ENCODE measurements at places on chromosomes 16 and 17.

GRCh38 chr17:54124456-54124855 is 301.7 kb downstream of the KIF2B start:
- no peaks in the 10 kb centered on the region for H3K27me3 ChIP-seq
- H3K4me1 ChIP-seq = no peaks in the 10 kb centered on the region
- no peak overlapping the region for H3K27ac ChIP-seq

DNA sequence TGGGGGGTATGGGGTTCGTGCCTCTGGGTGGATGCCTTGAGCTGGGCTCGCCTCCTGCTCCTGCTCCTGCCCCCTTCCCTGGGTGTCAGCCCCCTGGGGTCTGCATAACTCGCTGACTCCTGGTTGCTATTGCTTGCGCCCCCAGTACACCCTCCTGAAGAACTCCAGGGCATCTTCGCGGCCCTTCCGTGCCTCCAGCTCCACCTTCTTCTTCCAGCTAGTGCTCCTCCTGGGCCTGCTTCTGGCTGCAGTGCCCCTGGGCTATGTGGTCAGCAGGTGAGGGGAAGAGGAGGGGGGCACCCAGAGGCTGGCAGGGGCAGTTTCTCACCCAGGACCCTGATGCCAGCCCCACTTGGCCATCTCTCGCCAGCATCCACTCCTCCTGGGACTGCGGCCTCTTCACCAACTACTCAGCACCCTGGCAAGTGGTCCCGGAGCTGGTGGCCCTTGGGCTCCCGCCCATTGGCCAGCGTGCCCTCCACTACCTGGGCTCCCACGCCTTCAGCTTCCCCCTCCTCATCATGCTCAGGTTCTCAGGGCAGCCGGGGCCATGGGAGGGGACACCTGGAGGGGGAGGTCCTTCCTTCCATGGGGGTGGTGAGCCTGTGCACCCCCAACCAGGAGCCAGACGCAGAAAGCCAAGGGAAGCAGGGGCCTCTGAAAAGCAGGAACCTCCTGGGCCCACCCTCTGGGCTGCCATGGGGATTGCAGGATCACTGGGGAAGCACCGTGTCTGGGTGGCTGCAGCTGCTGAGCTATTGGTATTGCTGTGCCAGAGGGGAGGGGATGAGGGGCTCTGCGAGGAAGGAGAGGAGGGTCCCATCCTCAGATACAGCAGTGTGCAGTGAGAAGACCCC is 7.8 kb upstream of the C17orf99 start:
- peaks cover 47% of the 10 kb centered on the region for H3K36me3 ChIP-seq
- no peak overlapping the region for H3K27ac ChIP-seq
- no peak for DNase-seq
- peaks cover 70% of the 10 kb centered on the region for H3K4me1 ChIP-seq
- no peaks in the 10 kb centered on the region for H3K27me3 ChIP-seq
- no peak overlapping the region for H3K4me3 ChIP-seq

DNA sequence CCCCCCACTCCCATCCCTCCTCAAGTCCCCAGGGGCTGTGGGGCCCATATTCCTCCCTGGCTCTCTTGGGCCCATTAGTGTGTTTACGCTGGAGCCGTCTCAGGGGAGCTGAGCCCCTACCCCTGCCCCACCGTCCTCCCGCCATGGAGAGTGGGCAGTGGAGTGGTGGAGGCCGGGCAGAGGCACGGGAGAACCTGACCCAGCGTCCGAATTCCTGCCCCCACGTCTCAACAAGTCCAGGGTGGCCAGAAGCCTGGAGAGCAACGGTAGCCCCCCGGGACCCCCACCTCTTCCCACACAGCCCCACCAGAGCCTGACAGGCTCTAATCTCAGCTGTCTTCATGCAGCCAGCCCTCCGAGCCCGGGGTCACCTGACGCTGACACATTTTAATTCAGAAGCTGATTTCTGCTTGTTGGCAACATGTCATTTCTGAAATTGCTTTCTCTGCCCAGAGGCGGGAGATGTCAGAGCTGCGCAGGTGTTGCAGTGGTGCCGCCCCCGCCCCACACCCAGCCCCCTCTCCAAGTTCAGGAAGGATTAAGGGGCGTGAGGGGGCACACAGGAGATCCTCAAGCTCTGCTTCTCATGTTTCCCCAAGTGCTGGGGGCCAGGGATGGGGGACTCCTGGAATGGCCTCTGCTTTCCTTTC is 32.6 kb downstream of the WNT9B start:
- no peaks in the 10 kb centered on the region for H3K4me1 ChIP-seq
- H3K27me3 ChIP-seq = peaks cover 2% of the 10 kb centered on the region
- H3K4me3 ChIP-seq = no peak overlapping the region
- no peaks in the 10 kb centered on the region for H3K36me3 ChIP-seq

- no peaks in the 10 kb centered on the region for H3K36me3 ChIP-seq
- peaks cover 32% of the 10 kb centered on the region for H3K27me3 ChIP-seq
- H3K27ac ChIP-seq = no peak overlapping the region
- peaks cover 28% of the 10 kb centered on the region for H3K4me1 ChIP-seq
Observed at GRCh38 chr16:57807968-57808528, 5.8 kb upstream of the KIFC3 start.

- no peak overlapping the region for H3K4me3 ChIP-seq
- H3K4me1 ChIP-seq = no peaks in the 10 kb centered on the region
- no peaks in the 10 kb centered on the region for H3K36me3 ChIP-seq
- H3K27ac ChIP-seq = no peak overlapping the region
- H3K27me3 ChIP-seq = no peaks in the 10 kb centered on the region
- no peak for DNase-seq
Observed at GRCh38 chr16:74019612-74020011, 277.0 kb upstream of the PSMD7 start.

DNA sequence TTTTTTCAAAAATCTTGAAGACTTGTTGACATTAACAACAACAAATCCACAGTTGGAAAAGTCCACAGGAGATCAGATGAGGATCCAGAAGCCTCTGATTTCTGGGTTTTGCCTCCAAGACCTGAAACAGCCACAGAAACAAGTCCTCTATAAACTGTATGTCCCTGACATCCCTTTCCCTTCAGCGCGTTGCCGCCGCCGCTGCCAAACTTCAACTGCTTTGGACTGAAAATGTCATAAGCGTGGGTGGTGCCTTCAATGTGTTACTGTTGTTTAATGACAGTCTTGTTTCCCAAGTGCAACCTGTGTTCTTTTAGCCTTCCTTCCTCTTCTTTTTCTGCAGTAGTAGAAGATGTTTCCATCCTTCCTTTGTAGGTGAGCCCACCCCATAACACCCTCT is 334.9 kb downstream of the SHISA9 start:
- DNase-seq = no peak
- no peaks in the 10 kb centered on the region for H3K27me3 ChIP-seq
- H3K27ac ChIP-seq = no peak overlapping the region
- no peak overlapping the region for H3K4me3 ChIP-seq

DNA sequence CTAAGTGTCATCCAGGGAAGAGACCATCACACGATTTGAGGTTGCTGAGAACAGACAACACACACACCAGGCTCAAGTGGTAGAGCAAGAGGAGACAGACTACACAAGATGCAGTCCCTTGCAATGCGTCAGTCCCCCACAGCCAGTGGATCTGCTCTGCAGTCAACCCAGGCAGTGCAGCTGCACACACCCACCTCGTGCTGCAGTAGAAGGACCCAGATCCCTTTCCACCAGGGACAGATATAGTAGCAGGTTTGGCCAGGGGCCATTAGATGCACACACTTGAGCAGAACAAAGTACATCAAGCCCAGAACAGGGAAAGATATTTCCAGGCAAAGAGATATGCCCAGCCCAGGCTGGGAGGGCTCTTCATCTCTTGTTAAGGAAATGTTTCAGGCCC is 112.9 kb downstream of the GRIN2A start:
- DNase-seq = no peak
- no peaks in the 10 kb centered on the region for H3K4me1 ChIP-seq
- no peak overlapping the region for H3K27ac ChIP-seq
- H3K36me3 ChIP-seq = no peaks in the 10 kb centered on the region

GRCh38 chr17:31629696-31630470 is 229.2 kb downstream of the COPRS start:
- no peaks in the 10 kb centered on the region for H3K4me1 ChIP-seq
- DNase-seq = no peak
- peaks cover 23% of the 10 kb centered on the region for H3K27me3 ChIP-seq
- no peak overlapping the region for H3K27ac ChIP-seq

DNA sequence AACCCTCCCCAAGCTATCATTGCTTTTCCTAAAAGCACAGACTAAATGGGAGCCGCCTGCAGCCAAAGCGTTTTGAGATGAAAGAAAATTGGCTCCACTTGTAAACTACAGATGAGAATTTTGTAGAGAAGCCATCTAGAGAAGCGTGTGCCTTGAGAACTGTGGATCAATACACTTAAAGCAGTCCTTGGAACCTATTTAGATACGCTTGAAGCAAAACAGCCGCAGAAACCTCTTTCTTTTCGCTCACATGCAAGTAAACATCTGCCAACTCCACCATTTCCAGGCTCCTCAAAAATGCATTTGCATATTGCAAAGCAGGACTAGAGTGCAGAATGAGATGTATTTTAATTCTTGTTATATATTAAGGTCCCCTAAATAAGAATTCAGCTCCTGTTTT is 13.1 kb downstream of the KIAA0513 start:
- DNase-seq = no peak
- no peaks in the 10 kb centered on the region for H3K27me3 ChIP-seq
- H3K4me1 ChIP-seq = peaks cover 16% of the 10 kb centered on the region
- no peak overlapping the region for H3K27ac ChIP-seq
- H3K4me3 ChIP-seq = no peak overlapping the region

DNA sequence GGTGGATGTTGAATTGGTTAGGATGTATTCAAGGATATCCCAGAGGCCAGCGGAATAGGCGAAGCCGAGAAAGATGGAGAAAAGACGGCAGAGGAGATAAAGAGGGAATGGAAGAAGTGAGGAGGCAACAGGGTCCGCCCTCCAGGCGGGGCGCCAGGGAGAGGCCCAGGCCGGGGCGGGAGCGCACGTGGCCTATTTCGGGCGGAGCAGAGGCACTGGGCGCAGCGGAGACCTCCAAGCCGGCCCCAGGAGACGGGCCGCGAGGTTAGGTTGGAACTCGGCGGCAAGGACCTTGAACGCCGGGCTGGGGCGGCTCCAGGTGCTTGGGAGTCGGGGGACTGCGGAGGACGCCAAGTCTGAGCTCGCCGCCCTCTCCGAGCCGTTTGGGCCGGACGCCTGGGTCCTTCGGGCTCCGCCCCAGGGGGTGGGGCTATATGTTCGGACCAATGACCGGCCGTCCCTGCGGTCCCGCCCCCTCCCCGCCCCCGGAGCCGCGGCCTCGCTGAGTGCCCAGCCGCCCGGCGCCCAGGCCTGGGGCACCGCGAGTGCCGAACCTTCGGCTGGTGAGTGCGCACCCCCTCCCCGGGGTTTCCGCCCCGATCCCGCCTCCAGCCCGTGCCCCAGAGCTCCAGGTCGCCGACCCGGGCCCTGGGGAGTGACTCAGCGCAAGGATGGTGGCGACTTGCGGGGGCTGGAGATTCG is at the start of gene ZNF771:
TSS of gene ZNF771 (plus strand) at position 505 of the 702 bp plus-strand sequence. CDS start 448 bp downstream, outside the sequence.
- peaks cover 34% of the 10 kb centered on the region for H3K4me1 ChIP-seq
- H3K4me3 ChIP-seq = peak within 1 kb of the TSS; percentile 88
- peak within 1 kb of the TSS; percentile 98 for H3K27ac ChIP-seq
- peak; percentile 96 for DNase-seq
- H3K27me3 ChIP-seq = no peaks in the 10 kb centered on the region

GRCh38 chr16:72743011-72743761 is 304.7 kb downstream of the ZFHX3 start:
- H3K4me3 ChIP-seq = no peak overlapping the region
- no peaks in the 10 kb centered on the region for H3K27me3 ChIP-seq
- no peaks in the 10 kb centered on the region for H3K4me1 ChIP-seq
- no peak overlapping the region for H3K27ac ChIP-seq

DNA sequence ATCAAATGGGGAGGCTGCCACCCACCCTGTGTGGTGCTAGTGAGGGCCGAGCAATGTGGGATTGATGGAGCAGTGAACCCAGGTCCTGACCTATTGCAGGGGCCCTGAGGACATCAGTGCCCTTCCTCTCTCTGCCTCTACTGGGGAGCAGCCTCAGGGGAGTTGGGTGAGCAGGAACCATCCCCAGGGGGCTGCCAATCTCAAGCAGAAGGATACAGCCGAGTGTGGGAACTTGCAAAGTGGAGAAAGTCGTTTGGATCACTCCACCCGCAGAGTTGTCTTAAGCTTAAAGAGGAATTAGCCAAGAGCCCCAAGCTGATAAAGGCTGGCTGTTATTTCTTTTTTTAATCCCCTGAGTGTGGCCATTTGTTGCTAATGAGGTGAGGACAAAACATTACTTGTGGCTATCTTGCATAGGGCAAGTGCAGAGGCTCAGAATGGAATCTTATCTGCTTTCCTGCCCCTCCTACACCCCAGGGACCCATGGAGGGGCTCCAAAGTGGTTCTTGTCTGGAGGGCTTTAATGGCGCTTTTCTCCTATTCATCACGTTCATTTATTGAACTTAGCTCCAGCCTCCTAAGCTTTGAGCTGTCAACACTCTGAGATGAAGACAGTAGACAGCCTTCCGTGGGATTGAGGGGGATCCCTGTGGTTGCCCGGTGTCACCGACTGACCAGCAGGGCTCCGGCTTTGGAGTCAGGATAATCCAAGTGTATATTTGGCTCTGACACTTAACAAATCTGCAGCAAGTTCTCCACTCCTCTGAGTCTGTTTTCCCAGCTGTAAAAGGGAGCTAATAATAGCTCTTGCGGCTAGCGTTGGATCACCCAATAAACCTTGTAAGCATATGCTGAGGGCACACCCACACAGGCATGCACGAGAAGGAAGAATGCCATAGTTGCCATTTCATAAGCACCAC is 45.1 kb downstream of the MYH11 start:
- H3K4me3 ChIP-seq = no peak overlapping the region
- H3K36me3 ChIP-seq = no peaks in the 10 kb centered on the region
- no peak for DNase-seq

DNA sequence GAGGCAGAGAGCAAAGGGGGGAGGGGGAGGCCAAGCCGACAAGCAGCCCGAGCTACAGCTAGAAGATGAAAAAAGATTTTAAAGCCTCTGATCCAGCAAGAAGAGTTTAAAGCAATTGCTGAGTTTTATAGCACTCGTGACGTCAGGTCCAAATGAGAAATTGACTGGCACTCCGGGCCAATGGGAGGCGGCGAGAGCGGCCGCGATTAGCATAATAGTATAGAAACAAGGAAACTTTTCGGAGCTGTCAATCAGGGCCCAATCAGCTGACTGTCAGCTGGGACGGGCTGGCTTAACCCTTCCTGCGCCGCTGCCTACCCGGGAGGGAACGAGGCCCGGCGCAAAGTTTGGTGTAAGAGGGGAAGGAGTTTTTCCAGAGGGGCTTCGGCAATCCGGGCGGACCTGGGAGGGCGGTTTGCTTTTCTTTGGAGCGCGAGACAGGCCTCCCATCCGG is at the start of gene MAF:
TSS of gene MAF (minus strand) at position 100 of the 454 bp plus-strand sequence. CDS start 835 bp downstream, outside the sequence.
- DNase-seq = peak; percentile 74
- H3K27me3 ChIP-seq = peaks cover 58% of the 10 kb centered on the region
- peaks cover 4% of the 10 kb centered on the region for H3K36me3 ChIP-seq
- H3K4me3 ChIP-seq = peak within 1 kb of the TSS; percentile 83
- H3K27ac ChIP-seq = peak within 1 kb of the TSS; percentile 68
- H3K4me1 ChIP-seq = peaks cover 34% of the 10 kb centered on the region

Data from activated naive CD8-positive, alpha-beta T cell treated with anti-CD3 and anti-CD28 coated beads, Interleukin-2, amount 50 U/mL, for 24 hours (primary cell).